ENCODE measurements at places on chromosomes 2 and 18.

DNA sequence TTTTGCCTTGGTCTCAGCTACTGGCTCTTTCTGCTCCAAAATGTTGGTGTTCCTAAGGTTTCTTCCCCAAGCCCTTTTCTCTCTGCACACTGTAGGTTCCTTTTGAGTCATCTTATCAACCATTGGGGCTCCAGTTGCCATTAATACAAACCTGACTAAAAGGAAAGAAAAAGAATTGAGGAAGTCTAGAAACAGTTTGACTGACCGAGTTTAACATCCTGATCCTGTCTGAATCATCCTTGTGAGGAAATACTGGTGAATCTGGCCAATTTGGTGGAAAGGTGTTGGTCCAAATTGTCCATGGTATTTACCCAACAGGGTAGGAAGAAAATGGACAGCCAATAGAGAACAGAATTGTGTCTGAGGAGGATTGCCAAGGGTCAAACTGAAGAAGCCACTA is 38.3 kb downstream of the CRYGD start:
- no peak for ATAC-seq

DNA sequence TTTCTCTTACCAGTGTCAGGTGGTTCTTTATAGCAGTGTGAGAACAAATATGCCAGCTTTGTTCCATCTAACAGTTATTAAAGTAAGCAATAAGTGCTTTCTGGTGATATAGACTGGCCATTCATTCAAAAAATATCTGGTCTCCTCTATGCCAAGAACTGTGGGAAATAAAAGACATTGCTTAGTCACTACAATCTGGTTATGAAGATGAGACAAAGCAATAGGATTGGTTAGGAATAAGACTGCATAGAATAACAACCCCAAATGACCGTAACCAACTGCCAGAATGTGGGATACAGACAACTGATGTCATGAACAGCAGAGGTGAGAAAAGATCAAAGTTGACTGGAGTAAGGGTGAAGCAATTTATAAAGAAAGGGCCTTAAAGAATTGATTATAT is 83.8 kb downstream of the MBD2 start:
- ATAC-seq = no peak

- no peak for ATAC-seq
Observed at GRCh38 chr2:201820383-201821007, 14.2 kb downstream of the CDK15 start.

- no peak for ATAC-seq
Observed at GRCh38 chr2:12116228-12116750, 369.9 kb downstream of the LPIN1 start.
